ENCODE measurements at places on chromosomes 6 and 20.

DNA sequence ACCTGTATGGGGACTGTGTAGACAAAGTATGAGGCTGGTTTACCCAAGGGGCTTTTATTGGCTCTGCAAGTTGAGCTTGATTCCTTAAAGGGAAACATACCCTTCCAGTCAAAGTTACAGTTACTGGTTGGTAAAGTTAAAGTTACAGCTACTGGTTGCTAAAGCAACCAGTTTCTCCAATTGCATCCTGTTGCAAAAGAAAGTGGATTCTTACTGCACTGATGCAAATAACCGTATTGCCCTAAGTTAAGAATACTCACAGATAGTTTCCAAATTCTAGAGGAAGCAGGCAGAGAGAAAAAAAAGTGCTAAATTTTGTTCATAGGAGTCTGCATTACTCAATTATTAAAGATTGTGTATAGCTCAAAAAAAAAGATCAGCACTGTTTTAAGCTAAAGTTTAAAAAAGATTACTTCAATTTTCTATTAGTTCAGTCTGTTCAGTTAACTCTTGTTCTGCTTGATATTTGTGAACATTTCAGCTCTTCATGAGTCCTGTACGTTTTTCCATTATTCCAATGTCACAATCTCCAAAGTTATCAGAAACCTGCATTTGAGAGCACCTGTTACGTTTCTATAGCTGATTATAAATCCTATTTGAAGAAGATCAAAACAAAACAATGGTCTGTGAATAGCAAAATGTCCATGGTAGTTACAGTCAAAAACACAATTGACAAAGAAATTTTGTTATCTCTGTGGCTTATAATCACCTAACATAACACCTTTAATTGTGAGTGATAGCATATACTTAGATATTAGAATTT is 8.6 kb upstream of the IL22RA2 start:
- DNase-seq, result no peak

- peak; percentile 97 for DNase-seq
Observed at GRCh38 chr20:10131732-10132345, 86.8 kb upstream of the SNAP25 start.

GRCh38 chr6:143074101-143074500 is 13.4 kb downstream of the AIG1 start:
- no peak for DNase-seq

DNA sequence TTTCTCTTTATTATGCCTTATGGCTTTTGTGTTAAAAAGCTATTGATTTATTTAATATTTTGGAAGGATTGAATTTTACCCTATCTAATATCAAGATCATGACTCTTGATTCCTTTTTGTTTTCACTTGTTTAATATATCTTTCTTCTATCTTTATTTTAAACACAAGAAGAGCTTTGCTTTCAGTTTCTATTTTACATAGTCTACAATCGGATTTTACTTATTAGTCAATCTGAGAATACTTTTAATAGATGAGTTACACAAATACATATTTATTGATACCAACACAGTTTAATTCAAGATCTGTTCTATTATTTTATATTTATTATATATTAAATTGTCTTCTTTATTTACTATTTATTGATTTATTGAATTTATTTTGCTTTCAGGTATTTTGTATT is 218.8 kb downstream of the ESR1 start:
- DNase-seq, result no peak

DNA sequence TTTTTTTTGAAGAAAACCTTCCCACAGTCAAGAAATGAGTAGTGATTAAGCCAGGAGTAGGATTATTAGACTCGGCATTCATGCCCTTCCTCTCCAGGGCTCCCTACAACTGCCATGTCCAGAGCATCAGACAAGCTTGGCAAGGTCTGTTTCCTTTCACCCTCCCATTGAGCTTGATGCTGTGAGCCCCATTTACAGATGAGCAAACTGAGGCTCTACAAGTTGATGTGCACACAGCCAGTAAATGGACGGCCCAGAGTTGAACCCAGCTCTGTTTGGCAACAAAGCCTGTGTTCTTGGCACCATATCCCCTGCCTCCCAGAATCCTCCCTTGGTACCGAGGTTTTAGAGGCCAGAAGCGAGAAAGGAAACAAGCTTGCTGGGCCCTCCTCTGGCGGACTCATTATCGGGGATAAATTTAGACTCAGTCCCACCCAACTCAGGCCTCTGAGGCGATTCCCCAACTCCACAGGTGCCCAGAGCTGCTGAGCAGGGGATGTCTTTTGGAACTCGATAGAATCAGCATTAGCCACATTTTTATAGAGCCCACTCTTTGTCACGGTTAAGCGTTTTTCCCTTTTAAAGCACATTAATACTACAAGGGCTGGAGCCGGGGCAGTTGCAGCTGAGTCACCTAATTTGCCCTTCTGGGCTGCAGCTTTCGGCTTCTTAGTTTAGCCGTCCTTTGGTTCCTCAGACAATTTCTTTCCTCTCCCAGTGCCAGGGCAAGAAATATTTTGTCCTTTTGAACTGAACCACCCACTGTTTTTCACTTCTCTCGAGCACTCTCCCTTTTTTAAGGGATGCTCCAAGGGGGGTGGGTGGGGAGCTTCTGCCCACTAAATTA is 23.0 kb upstream of the NFATC2 start:
- no peak for DNase-seq

- DNase-seq, result no peak
Observed at GRCh38 chr20:38423541-38423940, 11.6 kb downstream of the SNHG17 start.

GRCh38 chr6:45830441-45831139 is 185.1 kb downstream of the CLIC5 start:
- DNase-seq, result no peak

GRCh38 chr6:109183109-109183650 is 87.9 kb downstream of the CEP57L1 start:
- DNase-seq, result no peak

DNA sequence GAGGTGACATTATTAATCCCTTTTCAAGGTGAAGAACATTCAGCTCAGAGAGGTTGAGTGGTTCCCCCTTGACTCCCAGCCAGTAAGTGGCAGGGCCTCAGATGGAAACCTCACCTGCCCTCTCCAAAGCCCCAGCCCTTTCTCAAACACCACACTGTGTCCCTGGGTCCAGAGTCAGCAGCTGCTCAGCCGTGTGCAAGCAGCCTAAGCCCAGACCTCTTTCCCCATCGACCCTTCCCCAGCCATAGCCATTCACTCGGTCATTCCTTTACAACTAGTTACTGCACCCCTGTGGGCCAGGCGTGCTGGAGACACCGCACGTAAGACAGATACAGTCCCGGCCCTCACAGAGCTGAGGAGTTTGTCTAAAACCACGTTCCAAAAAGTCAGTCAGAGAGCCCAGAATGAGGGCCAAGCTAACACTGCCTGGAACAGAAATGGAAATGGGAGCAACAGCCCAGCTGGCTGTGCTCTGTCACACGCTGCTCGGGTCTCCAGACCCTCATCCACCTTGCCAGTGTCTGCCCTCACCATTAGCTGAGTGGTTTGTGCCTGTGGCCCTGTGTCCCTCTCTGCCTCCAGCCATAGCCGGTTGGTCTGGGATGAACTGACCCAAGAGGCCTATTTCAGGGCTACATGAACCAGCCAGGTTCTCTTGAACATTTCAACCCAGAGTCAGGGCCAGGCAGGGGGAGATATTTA is 29.6 kb downstream of the ZC3H12D start:
- DNase-seq, result no peak

DNA sequence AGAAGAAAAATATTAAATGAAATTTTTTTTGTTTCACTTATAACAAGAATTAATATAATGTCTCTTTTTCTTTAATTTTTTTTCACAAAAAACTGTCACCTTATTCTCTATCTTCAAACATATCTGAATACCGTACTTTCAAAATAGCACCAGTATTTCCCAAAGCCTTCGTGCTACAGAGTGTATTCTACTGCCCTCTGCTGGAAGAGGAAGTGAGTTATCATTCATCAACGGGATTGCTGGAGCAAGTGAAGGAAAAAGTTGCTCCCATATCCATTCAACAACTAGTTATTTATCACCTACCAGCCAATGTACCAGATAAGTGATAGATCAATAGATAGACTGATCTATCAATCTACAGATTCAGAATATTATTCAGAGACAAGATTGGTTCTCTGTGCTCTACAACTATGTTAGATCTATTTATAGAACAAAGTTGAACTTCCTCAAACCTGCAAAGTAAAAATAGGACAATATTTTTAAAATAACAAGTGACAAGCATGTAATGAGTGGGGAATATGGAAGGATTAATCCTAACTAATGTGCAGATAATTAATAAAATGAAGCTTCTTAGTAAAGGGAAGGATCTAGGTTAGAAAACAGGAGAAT is 26.7 kb upstream of the TFAP2B start:
- DNase-seq, result peak; percentile 36

- no peak for DNase-seq
Observed at GRCh38 chr20:5118220-5119142, 1.3 kb downstream of the PCNA start.

GRCh38 chr6:81940451-81940985 is 188.0 kb upstream of the TENT5A start:
- no peak for DNase-seq

DNA sequence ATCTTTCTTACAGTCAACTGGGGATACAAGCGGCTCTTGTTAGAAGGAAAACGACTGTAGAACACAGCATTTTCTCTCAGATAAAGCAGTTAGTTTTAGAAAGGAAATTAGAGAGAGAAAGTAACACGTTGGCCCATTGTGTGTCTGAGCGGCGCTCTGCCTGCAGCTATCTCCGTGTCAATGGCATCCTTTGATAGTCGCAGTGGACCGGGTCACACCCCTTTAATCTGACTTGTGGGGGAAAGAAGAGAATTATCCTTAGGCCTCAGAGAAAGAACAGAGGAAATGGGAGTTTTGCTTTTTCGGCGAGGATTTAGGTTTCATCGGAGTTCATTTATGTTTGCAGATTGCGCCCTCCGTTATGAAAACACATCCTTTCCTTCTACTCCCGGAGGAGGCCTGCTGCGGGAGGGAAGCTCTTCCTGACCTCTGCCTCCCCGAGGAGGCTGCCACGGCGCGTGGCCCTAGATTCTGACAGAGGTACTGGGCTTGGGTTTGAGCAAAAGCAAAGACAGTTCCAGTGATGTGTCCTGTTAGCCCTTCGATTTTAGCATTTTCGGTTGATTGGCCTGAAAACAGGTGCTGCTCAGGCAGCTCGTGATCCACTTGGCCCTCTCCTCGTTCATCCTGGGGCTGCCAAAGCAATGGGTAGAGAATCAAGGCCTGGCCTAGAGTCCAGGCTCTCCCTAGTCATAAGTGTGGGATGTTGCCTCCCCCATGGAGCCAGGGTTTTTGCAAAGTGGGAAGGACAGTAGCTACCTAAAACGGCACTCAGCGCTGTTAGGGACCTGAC is 74.9 kb downstream of the ZDHHC14 start:
- no peak for DNase-seq

- DNase-seq, result no peak
Observed at GRCh38 chr6:37695857-37696219, 1.8 kb downstream of the MDGA1 start.

GRCh38 chr20:62214067-62214466 is 6.0 kb downstream of the HRH3 start:
- DNase-seq, result no peak

DNA sequence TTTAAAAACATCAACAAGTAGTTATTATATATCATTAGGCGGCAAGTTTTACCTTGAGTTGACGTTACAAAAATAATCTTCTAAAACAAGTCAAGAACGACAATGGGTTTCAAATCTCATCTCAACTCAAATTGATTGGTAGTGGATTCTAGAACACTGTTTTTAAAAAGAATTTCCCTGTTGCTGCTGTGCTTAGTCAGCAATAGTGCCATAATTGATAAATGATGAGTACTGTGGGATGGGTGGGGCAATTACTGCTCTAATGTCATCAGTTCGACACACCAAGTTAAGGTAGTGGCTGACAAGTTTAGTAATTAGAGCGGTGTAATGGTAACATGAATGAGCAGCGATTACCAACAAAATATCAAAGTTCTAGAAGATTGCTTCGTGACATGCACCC is 73.4 kb upstream of the HTR1B start:
- no peak for DNase-seq

GRCh38 chr6:107532706-107533105 is 42.8 kb downstream of the SOBP start:
- no peak for DNase-seq

DNA sequence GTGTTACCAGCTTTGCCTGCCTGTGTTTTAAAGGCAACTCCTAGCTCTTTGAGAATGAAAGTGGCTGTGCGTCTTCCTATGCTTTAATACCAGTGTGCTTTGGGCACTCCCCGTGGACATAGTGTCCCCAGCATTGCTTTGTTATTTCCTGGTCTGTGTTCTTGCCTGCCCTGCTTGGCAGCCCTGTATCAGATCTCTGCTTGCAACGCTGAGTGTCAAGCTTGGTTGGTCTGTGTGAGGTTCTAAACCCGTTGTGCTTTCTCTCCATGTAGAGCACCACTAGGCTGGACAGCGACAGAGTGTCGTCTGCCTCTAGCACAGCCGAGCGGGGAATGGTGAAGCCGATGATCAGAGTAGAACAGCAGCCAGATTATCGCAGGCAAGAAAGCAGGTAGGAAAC is 80.2 kb downstream of the AFDN start:
- no peak for DNase-seq

GRCh38 chr6:170067923-170068360 is 222.9 kb downstream of the DLL1 start:
- no peak for DNase-seq

DNA sequence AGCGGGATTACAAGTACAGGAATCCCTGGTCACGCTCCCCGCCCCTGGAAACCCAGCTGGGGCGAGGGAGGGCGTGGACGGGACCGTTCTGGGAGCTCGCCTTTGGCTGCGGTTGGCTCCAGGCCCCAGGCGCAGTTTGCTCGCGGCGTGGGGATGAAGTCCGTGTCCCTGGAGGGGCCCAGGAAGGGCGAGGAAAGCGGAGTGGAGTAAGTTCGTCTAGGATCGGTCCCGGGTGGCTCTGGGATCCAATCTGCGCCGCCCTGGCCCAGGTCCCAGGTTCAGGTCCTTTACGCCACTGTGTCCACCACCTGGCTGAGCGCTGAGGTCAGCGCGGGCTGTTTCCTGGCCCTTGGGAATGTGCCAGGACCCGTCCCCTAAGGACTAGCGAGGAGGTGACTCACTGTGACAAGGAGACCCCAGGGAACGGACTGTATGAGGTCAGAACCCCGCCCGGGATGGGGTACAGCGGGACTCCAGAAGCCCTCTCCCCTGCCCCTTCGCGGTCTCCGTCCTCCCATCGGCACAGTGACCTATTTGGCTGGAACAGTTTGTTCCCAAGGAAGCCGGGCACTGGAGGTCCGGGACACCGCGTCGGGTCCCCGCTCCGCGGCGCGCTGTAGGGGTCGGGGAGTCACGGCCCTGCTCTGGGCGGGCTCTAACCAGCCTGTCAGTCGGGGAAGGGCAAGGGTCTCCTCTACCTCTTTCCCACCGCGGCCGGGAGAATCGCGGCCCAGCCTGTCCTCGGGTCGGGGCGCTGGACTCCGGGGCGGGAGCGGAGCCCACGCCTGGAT is 724 bp downstream of the CDKN1A start:
- DNase-seq, result no peak

DNA sequence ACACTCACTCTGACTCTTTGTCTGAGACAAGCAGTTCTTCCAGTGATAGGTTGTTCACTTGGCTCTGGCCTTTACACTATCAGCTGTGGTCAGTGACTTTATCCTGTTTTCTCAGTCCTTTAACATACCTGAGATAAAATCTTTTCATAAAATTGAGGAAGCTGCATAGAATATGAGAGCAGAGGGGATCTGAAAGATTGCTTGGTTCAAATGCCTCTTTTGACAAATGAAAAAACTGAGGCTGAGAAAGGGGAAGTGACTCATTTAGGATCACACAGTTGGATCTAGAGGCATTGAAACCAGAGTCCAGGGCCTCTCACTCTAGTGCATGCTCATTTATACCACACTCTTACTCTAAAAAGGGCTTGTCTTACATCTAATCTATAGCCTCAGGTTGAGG is 277.0 kb upstream of the TBX18 start:
- no peak for DNase-seq

GRCh38 chr20:49291200-49291599 is 13.3 kb upstream of the ZNFX1 start:
- DNase-seq, result no peak

Measured in NCI-H2171 (cell line).